ENCODE measurements at places on chromosomes 1 and 21.

GRCh38 chr1:214862421-214862820 lies 220.1 kb upstream of the KCNK2 start:
- DNase-seq, result no peak

DNA sequence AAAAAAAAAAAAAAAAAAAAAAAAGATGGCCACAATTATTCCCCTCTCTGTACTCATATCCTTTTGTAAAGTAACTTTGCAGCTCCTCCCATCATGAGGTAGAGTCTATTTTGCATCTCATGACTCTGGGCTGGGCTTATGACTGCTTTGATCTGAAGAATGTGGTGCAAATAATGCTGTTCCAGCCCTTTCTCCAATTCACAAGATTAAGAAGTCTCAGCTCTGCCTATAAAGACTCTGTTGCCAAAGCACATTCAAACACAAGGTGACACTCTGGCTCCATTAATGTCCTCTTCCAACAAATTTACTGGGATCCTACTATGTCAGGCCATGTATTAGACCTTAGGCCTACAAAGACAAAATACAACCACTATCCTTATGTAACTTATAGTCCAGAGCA lies 64.8 kb upstream of the PTCH2 start:
- DNase-seq, result no peak

- no peak for DNase-seq
These were observed 308.8 kb downstream of the CAMTA1 start for GRCh38 chr1:7094086-7094485.

- no peak for DNase-seq
These were observed 28.9 kb upstream of the SERBP1 start for GRCh38 chr1:67459068-67459467.

DNA sequence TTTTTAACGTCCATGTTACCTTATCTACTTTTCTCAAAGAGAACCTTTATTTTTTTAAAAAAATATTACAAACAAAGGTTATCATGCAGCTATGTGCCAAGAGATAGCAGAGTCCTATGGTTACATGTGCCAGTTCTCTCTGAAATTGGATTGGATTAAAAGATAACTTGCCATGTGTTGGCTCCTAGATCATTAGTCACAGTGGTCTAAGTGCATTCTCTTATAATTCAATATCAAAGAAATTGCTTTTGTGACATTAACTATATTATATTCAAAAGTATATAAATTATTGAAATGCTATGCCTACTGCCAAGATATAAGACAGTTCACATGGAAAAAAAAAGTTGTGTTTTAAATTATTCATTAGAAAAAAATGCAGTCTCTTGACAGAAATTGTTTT lies 494.2 kb downstream of the NEGR1 start:
- DNase-seq, result no peak
